ENCODE measurements at places on chromosomes 1 and 21.

GRCh38 chr1:112026016-112026415 lies 36.5 kb upstream of the KCND3 start:
- no peak for DNase-seq

DNA sequence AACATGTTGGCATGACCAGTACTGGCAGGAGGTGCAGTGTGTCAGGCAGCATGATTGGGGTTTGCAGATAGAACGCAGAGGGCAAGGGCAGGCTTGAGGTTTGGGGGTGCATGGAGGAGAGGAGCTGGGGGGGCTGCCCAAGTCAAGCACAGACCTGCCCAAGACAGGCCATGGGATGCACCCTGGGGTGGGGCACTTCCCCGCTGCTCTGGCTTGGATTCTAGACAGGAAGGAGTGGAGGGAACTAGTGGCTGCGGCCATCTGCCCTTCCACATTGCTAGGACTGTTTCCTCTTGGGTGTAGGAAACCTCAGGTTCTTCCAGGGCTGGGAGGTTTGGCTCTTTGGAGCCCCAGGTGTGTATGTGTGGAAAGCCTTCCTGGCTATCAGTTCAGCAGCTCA lies 3.0 kb downstream of the PDXK start:
- no peak for DNase-seq

GRCh38 chr1:53137729-53138128 lies 4.7 kb downstream of the SLC1A7 start:
- DNase-seq = no peak

- no peak for DNase-seq
These were observed 45.0 kb downstream of the GPR88 start for GRCh38 chr1:100582943-100583342.

DNA sequence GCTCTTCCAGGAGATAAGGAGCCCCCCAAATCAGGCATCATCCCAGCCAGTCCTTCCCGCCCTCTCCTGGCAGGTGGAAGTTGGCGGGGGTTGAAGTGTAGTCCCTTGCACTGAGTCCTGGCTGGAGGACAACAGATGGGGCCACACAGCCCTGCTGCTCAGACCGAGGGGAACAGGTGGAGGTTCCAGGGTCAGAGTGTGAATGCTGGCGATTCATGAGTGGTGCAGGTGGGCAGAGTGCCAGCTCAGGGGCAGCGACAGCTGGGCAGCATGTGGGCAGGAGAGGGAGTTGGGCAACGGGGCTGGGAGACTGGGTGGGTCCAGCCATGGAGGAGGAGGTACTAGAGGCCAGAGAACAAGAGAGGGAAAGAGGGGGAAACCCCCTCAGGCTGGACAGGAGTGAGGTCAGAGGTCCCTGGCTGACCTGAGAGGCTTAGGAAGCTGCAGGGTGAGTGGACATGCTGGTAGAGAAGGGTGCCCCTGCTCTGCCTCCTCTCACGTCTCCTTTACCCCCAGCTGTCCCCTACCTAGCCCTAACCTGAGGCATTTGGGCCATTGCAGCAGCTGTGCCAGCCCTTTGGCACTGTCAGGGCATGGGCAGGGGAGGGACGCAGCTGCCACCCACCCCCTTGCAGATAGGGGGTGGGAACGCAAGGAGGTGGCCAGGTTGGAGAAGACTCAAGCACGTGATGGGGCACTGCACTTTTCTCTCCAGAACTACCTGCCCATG lies 11.3 kb upstream of the ADORA1 start:
- DNase-seq = no peak

- DNase-seq = no peak
These were observed 29.1 kb upstream of the ADAMTS1 start for GRCh38 chr21:26874347-26874746.

DNA sequence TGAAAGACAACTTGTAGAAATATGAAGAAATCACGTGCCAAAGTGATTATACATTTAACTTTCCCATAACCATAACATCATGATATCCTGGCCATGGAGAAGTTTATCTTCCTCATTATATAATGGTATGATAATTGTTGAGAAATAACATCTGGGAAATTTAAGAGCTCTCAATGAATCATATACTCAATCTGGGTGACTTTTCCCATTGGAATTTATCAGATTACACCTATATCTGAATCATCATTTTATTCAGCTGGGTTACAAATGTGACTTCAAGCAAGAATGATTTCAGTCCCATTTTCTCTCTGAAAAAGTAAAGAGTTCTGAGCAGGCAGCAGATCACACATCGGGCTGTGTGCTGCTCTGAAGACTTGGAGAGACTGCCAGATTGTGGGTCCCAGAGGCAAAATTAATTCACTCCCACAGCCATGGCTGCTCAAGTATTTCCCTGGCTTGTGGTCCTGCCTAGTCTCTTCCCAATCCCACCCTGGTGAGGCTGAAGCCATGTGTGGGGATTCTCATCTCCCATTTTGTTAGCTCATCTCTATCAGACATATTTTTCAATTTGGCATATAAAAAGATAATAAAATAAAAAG lies 278.0 kb downstream of the MRPL39 start:
- DNase-seq = peak; percentile 11

Data from hepatic stellate cell (primary cell).